Progenitor cell of endocrine pancreas (in vitro differentiated cells): ENCODE measurements at places on chromosomes 16 and 17. TPM values are rescaled to one million over a fixed set of nuclear protein-coding genes. Genes with fewer than 3 reads are reported as not detected.

The C17orf78 gene
- total RNA-seq, result not detected in 2 replicates

The SLFN12L gene
- total RNA-seq, result not detected in 2 replicates

The TRIM65 gene
- total RNA-seq, result 13.9 and 17.1 TPM in 2 replicates

The HSF4 gene
- 2.2 and 6.8 TPM in 2 replicates for total RNA-seq

The PRSS22 gene
- 23.3 and 25.9 TPM in 2 replicates for total RNA-seq

The PLLP gene
- 1.6 and 2.9 TPM in 2 replicates for total RNA-seq

The EVI2B gene
- total RNA-seq, result not detected in 2 replicates

The TBC1D26 gene
- 2.4 and 2.9 TPM in 2 replicates for total RNA-seq

The UNC45B gene
- not detected in 2 replicates for total RNA-seq

The SCN4A gene
- 0.10 and 0.55 TPM in 2 replicates for total RNA-seq

The IFT20 gene
- 35.4 and 41.0 TPM in 2 replicates for total RNA-seq

DNA sequence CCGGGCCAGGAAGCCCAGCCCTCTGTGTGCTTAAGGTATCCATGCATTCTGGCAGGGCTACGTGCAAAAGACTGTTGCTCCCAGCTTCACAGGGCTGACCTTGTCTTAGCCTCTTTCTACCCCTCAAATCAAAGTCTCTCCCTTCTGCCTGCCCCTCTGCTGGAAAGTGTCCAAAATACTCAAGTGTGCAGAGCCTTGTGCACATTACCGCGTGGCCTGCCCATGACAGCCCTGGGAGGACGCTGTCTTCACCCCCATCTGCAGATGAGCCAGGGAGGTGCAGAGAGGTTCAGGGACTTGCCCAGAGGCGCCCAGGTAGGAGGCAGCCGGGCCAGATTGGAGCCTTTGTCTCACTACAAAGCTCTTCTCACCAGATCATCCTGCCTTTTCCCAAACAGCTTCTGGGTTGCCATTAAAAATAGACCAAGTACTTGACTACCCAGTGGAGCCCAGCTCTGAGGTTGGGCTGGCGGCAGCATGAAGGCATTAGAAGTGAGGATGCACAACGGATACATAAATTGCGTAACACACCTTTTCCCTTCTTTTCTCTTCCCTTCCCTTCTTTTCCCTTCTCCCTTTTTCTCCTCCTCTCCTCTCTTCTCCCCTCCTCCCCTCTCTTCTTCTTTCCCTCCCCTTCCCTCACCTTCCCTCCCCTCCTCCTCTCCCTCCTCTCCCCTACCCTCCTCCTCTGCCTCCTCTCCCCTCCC is 3.5 kb downstream of the CACNG4 start:
- no peaks in the 10 kb centered on the region for H3K36me3 ChIP-seq
- no peak overlapping the region for H3K27ac ChIP-seq
- H3K4me1 ChIP-seq, result peaks cover 3% of the 10 kb centered on the region
- no peak overlapping the region for H3K4me3 ChIP-seq

- peak overlapping the region; percentile 86 for H3K27ac ChIP-seq
- peaks cover 10% of the 10 kb centered on the region for H3K36me3 ChIP-seq
- no peak for DNase-seq
- no peak overlapping the region for H3K4me3 ChIP-seq
- peaks cover 45% of the 10 kb centered on the region for H3K4me1 ChIP-seq
- no peaks in the 10 kb centered on the region for H3K27me3 ChIP-seq
These were observed 5.3 kb downstream of the ATP6V0A1 start for GRCh38 chr17:42463976-42464400.

GRCh38 chr16:55437625-55438024 is 41.4 kb upstream of the MMP2 start:
- no peak overlapping the region for H3K4me3 ChIP-seq
- no peak overlapping the region for H3K27ac ChIP-seq
- H3K27me3 ChIP-seq, result peaks cover 17% of the 10 kb centered on the region

DNA sequence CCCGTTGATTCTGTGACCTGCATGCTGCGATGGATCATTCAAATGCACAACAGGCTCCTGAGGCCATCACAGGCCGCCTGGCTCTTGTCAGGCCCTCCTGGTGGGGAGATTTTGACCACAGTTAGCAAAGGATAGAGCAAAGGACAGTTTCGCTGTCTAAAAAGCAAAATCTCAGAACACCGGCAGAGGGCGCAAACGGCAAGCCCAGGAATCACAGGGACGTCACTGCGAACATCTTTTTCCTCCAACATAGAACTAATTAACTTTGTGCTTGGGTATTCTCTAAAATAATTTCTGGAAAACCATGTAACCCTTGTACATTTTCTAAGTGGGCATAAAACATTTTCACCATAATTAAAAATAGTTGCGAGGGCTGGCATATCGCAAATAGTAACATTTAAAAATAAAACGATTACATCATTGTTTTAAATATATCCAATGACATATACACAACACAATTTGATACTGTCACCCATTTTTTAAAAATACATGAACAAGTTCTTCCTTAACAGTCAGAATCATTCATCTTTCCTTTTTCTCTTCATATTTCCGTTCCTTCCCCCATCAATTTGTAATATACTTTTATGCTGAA is 19.7 kb upstream of the SLC47A1 start:
- no peak overlapping the region for H3K27ac ChIP-seq
- DNase-seq, result peak; percentile 55
- H3K4me3 ChIP-seq, result no peak overlapping the region
- peaks cover 3% of the 10 kb centered on the region for H3K27me3 ChIP-seq
- H3K4me1 ChIP-seq, result peaks cover 3% of the 10 kb centered on the region
- H3K36me3 ChIP-seq, result no peaks in the 10 kb centered on the region

- no peak overlapping the region for H3K27ac ChIP-seq
- no peaks in the 10 kb centered on the region for H3K4me1 ChIP-seq
These were observed 17.9 kb downstream of the CASKIN1 start for GRCh38 chr16:2178321-2179106.

- no peak overlapping the region for H3K4me3 ChIP-seq
- peaks cover 10% of the 10 kb centered on the region for H3K36me3 ChIP-seq
- H3K27ac ChIP-seq, result peak overlapping the region; percentile 63
- no peaks in the 10 kb centered on the region for H3K27me3 ChIP-seq
- no peak for DNase-seq
These were observed 157.3 kb downstream of the AATF start for GRCh38 chr17:37106049-37106448.

DNA sequence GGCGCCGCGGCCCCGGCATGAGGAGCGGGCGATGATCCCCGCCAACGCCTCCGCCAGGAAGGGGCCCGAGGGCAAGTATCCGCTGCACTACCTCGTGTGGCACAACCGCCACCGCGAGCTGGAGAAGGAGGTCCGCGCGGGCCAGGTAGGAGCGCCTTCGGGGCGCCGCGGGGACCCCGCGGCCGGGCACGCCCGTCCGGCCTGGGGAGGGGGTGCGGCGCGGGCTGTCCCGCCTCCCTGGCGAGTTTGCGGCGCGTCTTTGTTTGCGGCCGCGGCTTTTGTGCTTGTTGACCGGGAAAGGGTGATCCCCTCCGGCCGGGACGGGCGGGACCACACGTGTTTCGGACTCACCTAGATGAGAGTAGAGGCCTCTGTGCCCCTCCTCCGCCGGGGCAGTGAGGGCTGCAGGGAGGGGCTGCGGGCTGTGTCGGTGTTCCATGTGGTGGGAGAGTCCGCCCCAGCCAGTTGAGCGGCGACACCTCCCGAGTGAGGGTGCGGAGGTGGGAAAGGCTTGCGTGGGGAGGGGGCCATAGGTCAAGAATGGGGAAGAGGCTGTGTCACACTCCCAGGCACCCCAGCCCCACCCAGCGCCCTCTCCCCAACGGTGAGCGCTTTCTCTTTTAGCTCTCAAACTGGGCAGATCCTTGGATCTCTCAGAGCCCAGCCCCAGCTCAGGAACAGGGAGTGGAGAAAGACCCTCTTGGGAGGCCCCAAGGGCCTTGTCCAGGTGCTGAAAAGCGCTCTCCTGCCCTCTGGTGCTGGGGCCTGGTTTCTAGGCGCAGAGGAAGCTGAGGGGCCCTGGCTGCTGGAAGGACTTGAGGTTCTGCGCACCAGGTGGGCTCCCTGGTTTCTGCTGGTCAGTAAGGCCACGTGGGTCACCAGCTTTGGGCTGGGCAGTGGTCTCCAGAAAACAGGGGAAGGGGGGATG is 923 bp downstream of the ANKRD13B start:
- H3K4me1 ChIP-seq, result peaks cover 20% of the 10 kb centered on the region
- no peaks in the 10 kb centered on the region for H3K36me3 ChIP-seq
- no peak overlapping the region for H3K27ac ChIP-seq
- DNase-seq, result no peak

DNA sequence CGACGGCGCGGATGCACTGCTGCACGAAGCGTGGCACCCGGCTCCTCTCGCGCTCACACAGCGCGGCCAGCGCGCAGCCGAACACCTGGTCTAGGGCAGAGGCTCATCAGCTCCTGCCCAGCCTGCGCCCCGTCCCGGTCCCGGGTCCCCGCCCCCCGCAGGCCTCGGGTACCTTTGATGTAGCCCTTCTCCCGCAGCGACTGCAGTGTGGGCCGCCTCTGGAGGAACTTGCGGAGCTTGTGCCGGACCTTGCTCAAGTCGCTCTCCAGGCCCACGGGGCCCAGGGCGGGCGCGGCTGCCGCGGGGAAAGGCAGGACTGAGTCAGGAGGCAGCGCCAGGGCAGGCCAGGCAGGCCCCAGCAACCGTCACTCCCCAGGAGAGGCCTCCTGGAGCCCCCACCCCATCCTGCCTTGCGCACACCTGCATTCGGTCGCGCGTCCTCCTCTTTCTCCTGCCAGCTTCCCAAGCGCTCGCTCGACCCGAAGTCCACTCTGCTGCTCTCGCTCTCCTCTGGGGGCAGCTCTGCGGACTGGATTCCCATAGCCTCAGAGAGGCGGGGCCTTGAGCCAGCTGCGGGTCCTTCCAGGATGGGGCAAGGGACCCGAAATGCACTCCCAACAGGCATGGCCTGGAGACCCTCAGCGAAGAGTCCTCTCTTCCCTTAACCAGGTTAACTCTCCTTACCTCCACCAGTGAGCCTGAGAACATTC is 36.0 kb downstream of the ARHGAP27 start:
- H3K27ac ChIP-seq, result peak overlapping the region; percentile 49
- H3K4me1 ChIP-seq, result peaks cover 1% of the 10 kb centered on the region
- H3K4me3 ChIP-seq, result no peak overlapping the region
- peaks cover 12% of the 10 kb centered on the region for H3K27me3 ChIP-seq
- no peak for DNase-seq

GRCh38 chr17:76930107-76930506 is 61.9 kb downstream of the MGAT5B start:
- no peak for DNase-seq
- no peaks in the 10 kb centered on the region for H3K4me1 ChIP-seq
- H3K4me3 ChIP-seq, result no peak overlapping the region
- H3K36me3 ChIP-seq, result no peaks in the 10 kb centered on the region

DNA sequence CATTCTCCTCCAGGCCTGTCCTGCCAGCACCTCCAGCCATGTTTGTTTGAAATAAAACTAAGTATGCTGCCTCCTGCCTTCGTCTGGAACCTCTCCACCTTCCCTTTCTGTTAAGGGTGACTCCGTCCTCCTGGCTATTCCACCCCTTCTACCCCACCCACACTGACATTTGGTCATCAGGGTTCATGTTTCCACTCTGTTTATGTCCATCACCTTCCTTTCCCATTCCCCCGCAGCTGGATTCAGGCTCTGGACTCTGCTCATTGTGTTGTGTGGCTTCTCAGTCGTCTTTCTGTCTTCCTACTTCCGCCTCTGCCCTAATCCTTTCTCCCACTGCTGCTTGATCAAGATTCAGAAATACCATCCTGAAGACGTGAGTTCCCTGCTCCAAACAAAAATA is 28.6 kb downstream of the EPN2 start:
- no peaks in the 10 kb centered on the region for H3K27me3 ChIP-seq
- H3K27ac ChIP-seq, result peak overlapping the region; percentile 7
- H3K4me3 ChIP-seq, result no peak overlapping the region
- peaks cover 5% of the 10 kb centered on the region for H3K36me3 ChIP-seq
- H3K4me1 ChIP-seq, result peaks cover 20% of the 10 kb centered on the region

DNA sequence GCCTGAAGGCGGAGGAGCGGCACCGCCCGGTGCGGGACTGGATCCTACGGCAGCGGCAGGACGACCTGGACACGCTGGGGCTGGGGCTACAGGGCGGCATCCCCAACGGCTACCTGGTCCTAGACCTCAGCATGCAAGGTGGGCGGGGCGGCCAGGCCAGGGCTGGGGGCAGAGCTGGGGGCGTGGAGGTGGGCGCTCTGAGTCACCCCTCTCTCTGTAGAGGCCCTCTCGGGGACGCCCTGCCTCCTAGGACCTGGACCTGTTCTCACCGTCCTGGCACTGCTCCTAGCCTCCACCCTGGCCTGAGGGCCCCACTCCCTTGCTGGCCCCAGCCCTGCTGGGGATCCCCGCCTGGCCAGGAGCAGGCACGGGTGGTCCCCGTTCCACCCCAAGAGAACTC is 7.9 kb downstream of the MSLN start:
- no peaks in the 10 kb centered on the region for H3K27me3 ChIP-seq
- H3K4me1 ChIP-seq, result no peaks in the 10 kb centered on the region
- no peak overlapping the region for H3K27ac ChIP-seq

- DNase-seq, result no peak
- no peak overlapping the region for H3K27ac ChIP-seq
- H3K36me3 ChIP-seq, result no peaks in the 10 kb centered on the region
- no peak overlapping the region for H3K4me3 ChIP-seq
These were observed 37.2 kb upstream of the CLEC3A start for GRCh38 chr16:77985111-77985510.

DNA sequence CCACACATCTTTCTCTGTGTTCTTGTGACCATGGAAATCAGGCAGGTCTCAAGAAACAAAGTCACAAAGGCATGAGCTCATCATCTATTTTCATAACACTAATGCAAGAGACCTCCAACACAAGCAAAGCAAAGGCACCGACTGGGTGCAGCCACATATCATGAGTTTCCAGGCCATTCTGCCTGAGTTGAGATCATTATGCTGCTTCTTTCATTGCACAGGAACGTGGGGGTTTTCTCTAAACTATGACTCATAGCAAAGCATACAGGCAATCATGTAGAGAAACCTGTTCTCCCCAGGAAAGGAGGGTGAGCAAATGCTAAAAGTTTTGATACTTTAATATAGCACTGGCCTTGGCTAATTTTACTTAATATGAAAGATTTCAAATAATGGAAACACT is 60.7 kb downstream of the GRIN2A start:
- no peaks in the 10 kb centered on the region for H3K36me3 ChIP-seq
- no peak for DNase-seq
- H3K4me3 ChIP-seq, result no peak overlapping the region
- H3K27me3 ChIP-seq, result peaks cover 45% of the 10 kb centered on the region
- peaks cover 9% of the 10 kb centered on the region for H3K4me1 ChIP-seq

GRCh38 chr17:5282642-5283217 is 646 bp downstream of the RABEP1 start:
- H3K27me3 ChIP-seq, result no peaks in the 10 kb centered on the region
- H3K4me3 ChIP-seq, result peak overlapping the region; percentile 89
- no peak for DNase-seq
- peak overlapping the region; percentile 91 for H3K27ac ChIP-seq
- H3K36me3 ChIP-seq, result peaks cover 1% of the 10 kb centered on the region
